Stimulated activated naive CD4-positive, alpha-beta T cell treated with Interleukin-2 at 50 U/mL for 16 hours (primary cell): ENCODE measurements at places on chromosomes 2 and 18.
A peak's percentile ranks its signal among the peaks of the same experiment; 100 is the strongest.

- DNase-seq: no peak
Measured at GRCh38 chr18:23144640-23145039, 9.4 kb downstream of the CABLES1 start.

GRCh38 chr18:8454136-8454535 is 155.1 kb upstream of the RAB12 start:
- DNase-seq: no peak

GRCh38 chr2:3377279-3377611 is 373 bp downstream of the EIPR1 start:
- no peak for DNase-seq

GRCh38 chr2:25724756-25725155 is 51.4 kb upstream of the DTNB start:
- DNase-seq: no peak

- no peak for DNase-seq
Measured at GRCh38 chr2:216001216-216002100, 11.9 kb downstream of the MREG start.

DNA sequence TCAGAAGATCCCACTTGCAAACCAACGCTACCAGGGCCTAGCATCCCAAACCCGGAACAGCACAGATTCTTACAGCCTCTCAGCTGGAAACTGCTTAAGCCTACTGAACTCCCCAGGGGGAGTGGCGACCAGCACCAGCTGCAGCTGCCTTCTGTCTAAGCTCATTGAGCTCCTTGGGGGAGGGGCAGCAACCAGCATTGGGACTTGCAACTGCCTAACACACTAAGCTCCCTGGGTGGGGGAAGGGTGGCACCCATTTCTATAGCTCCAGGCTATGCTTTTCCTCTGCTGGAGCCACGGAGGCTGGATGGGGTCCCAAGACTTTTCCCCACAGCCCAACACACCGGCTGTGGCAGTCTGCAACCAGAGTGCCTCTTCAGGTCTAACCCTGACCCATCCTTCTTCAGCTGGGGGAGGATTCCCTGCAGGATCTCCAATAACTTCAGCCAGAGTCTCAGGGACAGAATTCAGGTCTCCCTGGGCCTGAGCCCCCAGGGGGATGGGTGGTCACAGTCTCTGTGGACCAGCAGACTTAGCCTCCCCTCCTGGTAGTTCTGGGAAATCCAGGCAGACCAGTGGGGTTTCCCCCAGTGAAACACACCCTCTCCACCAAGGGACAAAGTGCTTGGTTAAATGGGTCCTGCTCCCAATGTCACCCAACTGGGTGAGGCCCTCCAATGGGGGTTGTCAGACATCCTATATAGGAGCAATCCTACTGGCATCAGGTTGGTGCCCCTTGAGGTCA is 45.9 kb upstream of the ITGA4 start:
- DNase-seq: no peak

DNA sequence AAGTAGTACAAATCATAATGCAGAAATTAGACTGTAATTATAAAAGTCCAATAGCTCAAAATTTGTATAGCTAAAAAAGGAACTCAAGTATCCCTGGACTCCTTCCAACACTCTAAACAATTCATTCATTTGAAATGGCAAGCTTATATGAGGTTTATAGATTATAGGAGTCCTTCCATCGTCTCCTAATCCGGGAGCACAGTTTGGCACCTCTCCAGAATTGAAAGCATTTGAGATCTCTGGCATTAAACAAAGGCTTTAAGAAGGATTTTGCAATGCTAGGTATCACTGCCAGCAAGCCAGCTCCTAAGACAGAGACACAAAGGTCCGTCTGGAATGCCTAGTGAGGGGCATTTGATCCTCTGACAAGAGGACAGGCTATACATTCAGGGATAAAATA is 90.9 kb downstream of the ACVR1 start:
- no peak for DNase-seq

DNA sequence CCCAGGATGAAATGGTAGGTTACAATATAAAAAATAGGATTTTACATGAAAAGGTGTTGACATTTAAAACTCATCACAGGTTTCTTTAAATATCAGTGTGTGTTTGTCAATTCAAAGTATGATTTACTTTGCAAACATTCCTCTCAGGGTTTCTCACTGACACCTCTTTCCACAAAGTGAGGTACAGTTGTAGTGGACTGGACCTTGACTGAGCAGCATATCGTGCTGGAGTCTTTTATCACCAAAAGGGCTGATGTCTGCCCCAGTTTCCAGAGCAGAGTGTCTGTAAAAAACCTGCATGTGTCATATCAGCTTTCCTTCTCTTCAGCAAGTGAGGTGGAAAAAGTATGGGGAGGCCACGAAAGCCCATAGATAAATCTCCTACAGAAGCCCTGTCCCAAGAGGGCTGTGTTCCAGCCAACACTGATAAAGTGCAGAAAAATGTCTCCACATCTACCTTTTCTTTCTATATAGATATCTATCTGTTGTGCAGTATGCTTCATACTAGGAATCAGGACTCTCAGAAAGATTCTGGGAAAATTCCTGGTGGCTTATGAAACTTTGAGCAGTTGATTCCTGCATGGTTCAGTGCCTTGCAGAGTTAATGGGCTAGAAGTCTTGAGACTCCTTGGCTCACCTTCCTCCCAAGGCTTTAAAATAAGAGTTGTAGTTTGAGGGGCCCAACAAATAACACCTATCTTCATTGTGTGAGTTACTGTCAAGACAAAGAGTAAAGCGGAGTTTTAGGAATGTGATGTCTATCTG is 6.9 kb downstream of the ACYP2 start:
- DNase-seq: no peak

GRCh38 chr18:5729983-5730699 is 165.2 kb downstream of the TMEM200C start:
- DNase-seq: no peak

DNA sequence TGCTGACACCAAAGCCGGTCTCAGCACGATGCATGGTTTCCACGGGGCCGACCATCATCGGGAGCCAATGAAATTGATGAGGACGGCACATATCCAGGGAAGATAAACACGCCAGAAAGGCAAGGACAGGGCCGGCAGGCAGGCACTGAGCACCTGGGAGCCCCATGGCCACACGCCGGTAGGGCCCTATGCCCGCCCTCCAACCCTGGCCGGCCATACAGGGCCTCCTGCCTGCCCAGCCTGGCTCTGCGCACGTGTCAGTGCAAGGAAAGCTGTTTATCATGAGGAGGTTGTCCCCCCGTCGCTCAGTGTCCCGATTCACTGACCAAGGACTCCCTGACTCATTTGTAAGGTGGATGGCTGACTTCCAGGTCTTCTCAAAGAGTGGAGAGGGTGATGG is 237.5 kb downstream of the GLI2 start:
- DNase-seq: no peak

DNA sequence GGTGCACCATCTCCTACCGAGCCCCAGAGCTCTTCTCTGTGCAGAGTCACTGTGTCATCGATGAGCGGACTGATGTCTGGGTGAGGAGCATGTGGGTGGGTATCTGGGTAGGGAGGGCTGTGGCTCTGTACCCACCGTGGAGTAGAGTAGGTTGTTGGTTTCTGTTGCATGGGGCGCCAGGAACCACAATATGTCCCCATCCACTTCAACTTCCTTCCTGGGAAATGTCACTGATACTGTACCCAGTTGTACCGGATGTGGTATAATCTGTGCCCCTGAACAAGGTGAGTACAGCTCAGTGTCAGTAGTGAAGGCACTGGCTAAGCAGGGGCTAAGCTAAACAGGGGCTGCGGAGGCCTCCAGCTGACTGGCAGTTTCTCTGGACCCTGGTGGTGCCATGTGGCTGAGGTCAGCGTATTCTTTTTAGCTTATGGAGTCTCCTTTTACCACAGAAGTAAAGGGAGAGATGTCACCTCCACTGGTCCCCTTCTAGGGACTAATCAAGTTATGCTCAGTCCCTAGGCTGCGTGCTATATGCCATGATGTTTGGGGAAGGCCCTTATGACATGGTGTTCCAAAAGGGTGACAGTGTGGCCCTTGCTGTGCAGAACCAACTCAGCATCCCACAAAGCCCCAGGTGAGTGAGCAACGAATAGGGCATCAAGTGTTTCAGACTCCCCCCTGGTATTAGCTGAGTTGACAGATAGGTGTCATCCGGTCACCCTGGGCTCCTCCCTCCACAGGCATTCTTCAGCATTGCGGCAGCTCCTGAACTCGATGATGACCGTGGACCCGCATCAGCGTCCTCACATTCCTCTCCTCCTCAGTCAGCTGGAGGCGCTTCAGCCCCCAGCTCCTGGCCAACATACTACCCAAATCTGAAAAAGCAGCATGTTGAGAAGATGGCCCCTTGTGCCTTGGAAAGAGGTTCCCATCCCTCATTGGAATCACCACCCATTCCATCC is 2.7 kb downstream of the STK16 start:
- peak; percentile 72 for DNase-seq

- no peak for DNase-seq
Measured at GRCh38 chr2:96109361-96109680, 7.0 kb downstream of the ADRA2B start.

- DNase-seq: no peak
Measured at GRCh38 chr2:170972296-170973224, 43.5 kb downstream of the GORASP2 start.

DNA sequence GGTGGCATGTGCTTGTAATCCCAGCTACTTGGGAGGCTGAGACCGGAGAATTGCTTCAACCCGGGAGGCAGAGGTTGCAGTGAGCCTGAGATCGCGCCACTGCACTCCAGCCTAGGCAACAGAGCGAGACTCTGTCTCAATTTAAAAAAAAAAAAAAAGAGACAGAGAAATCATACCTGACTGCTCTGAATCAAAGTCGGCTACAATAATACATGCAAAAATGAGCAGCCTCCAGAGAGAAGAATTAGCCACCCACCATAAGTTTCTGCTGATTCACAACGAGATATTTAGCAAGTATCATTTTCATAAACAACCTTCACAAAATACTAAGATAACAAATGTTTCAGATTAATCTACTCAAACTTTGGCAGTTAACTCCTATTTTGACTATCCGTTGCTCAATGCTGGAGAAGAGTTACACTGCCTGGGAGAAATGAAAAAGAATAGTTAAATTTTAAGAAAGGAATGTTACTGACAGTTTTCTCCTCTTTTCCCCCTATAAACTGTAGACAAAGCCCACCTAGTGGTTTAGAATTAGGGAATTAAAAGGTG is 1.5 kb downstream of the OSBPL1A start:
- DNase-seq: no peak

DNA sequence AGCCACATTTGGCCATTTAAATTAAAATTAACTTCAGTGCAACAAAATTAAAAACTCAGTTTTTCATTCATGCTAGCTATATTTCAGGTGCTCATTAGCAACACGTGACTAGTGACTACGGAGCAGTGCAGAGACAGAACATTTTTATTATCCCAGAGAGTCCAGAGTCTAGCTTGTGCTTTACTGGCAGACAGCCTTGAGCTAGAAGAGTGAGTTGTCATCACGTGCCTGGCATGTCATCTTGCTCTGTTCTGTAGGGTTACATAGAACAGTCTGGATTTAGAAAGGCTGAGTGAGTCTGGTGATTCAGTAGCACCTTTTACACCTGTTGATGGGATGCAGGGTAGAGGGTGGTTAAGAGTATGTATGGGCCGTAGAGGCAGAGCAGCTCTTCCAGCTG is 136.9 kb upstream of the IL1R2 start:
- DNase-seq: no peak

GRCh38 chr2:65429786-65430602 is 2.4 kb downstream of the SPRED2 start:
- DNase-seq: no peak

GRCh38 chr2:134120406-134120732 is 133.5 kb upstream of the MGAT5 start:
- no peak for DNase-seq

DNA sequence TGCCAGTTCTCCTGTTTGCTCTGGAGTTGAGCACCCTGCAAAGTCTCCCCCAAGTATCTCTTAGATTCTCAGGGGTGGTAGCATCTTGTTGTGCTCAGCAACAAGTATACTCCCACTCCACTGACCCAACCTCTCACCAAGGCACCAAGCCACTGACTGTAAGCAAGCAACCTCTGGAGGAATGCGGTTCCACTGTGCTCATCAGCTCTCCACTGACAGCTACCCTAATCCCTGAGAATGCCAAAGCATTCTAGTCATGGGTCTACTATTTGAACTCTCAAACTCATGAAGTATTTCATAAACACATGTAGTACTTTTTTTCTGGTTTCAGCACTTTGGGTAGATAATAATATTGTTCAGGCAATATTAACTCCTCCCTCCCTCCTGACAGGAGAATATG is 170.0 kb downstream of the EPHA4 start:
- DNase-seq: no peak

DNA sequence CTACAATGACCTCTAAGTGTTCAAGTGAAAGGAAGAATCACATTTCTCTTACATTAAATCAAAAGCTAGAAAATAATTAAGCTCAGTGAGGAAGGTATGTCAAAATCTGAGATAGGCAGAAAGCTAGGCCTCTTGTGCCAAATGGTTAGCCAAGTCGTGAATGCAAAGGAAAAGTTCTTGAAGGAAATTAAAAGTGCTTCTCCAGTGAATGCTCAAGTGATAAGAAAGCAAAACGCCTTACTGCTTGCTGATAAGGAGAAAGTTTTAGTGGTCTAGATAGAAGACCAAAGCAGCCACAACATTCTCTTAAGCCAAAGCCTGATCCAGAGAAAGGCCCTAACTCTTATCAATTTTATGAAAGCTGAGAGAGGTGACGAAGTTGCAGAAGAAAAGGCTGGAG is 932.3 kb upstream of the ACVR2A start:
- DNase-seq: no peak

- no peak for DNase-seq
Measured at GRCh38 chr2:120594856-120595685, 140.6 kb upstream of the GLI2 start.

GRCh38 chr2:71614976-71615766 is 161.8 kb downstream of the DYSF start:
- DNase-seq: no peak

DNA sequence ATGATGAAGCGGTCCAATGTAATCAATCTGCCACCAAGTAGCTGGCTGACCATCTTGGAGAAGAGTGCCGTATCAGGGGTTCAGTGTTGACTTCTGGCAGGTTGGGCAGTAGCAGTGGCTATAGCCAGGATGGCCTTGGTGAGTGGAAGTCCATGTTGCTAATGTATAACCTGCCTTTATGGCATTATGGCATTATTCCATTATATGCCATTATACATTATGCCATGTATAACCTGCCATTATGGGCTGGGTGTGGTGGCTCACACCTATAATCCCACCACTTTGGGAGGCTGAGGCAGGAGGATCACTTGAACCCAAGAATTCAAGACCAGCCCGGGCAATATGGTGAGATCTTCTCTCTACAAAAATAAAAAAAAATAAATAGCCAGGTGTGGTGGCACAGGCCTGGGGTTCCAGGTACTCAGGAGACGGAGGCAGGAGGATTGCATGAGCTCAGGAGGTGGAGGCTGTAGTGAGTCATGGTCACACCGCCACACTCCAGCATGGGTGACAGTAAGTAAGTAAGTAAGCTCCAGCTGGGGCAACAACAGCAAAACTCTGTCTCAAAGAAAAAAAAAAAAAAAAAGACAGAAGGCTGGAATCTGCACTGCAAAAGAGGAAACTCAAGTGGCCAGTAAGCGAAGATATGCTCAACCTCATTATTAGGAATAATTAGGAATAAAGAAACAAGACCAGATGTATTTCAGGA is 24.4 kb upstream of the EMILIN2 start:
- no peak for DNase-seq

- no peak for DNase-seq
Measured at GRCh38 chr2:236665101-236665500, 95.5 kb downstream of the ACKR3 start.
